CD14-positive monocyte (primary cell): ENCODE measurements at places on chromosomes 12 and 14. TPM values are rescaled to one million over a fixed set of nuclear protein-coding genes. Genes with fewer than 3 reads are reported as not detected.

GRCh38 chr14:60753264-60754119 is 18.9 kb downstream of the MNAT1 start:
- peak overlapping the region; percentile 20 for H3K27ac ChIP-seq
- no peaks in the 10 kb centered on the region for H3K27me3 ChIP-seq
- no peaks in the 10 kb centered on the region for H3K36me3 ChIP-seq
- H3K4me1 ChIP-seq = peaks cover 27% of the 10 kb centered on the region
- no peak overlapping the region for H3K4me3 ChIP-seq

- no peak for DNase-seq
- no peaks in the 10 kb centered on the region for H3K36me3 ChIP-seq
- H3K27me3 ChIP-seq = no peaks in the 10 kb centered on the region
- no peak overlapping the region for H3K27ac ChIP-seq
- H3K4me3 ChIP-seq = no peak overlapping the region
- H3K4me1 ChIP-seq = no peaks in the 10 kb centered on the region
Observed at GRCh38 chr12:66508025-66508424, 170.9 kb downstream of the GRIP1 start.

The HOXC9 gene
- polyA plus RNA-seq = not detected

The IFNG-AS1 gene
- polyA plus RNA-seq = not detected in 2 replicates
